ENCODE measurements at places on chromosomes 13 and 19.

- DNase-seq: no peak
Measured at GRCh38 chr19:33634361-33635091, 12.8 kb downstream of the CHST8 start.

GRCh38 chr19:7385062-7385461, 36.3 kb downstream of the ARHGEF18 start:
- DNase-seq: no peak

GRCh38 chr19:38945562-38946228, 15.0 kb downstream of the MRPS12 start:
- DNase-seq: no peak

DNA sequence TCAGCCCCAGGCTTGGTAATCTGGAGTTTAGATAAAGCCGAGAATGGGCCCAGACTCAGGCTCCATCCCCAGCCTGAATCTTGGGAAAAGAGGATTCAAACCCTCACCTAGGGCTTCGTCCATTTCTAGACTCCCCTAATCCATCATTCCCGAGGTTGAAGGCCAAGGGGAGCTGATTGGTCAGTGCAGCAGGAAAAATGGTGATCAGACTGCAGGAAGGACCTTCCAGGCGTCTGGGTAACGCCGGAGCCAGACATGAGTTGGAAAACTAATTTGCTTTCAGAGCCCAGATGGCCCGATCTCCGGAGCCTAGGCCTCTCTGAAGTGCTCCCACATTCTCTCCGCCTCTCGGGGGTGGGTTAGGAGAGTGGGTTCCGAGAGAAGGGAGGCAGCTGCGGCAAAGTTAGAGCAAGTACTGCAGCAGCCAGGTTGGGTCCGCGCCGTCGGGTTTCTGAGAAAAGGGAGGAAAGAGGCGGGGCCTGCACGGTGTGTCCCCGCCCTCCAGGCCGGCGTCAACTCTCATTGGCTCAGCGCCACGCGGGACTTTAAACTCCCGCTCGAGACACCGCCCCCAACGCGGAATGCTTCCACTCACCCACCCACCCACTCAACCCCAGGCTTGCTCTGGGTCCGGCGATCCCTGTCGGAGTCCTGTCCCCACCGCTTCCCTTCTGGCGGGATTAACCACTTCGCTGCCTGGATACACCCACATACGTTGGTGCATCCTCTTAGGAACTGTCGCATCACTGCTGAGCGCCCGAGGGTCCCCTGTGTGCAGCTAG, 788 bp upstream of the RTBDN start:
- DNase-seq: no peak

- DNase-seq: no peak
Measured at GRCh38 chr13:113863524-113864272, at the start of gene GAS6. Gene GAS6, minus strand, starts transcription at chr13:113864076. Its CDS starts 156 bp downstream, at chr13:113863920.

GRCh38 chr19:40716031-40716481, 630 bp downstream of the COQ8B start:
- DNase-seq: no peak

GRCh38 chr13:27792393-27793218, at the start of gene GSX1:
Gene GSX1, plus strand, starts transcription at chr13:27792483. Its CDS starts 208 bp downstream, at chr13:27792691.
- DNase-seq: no peak

DNA sequence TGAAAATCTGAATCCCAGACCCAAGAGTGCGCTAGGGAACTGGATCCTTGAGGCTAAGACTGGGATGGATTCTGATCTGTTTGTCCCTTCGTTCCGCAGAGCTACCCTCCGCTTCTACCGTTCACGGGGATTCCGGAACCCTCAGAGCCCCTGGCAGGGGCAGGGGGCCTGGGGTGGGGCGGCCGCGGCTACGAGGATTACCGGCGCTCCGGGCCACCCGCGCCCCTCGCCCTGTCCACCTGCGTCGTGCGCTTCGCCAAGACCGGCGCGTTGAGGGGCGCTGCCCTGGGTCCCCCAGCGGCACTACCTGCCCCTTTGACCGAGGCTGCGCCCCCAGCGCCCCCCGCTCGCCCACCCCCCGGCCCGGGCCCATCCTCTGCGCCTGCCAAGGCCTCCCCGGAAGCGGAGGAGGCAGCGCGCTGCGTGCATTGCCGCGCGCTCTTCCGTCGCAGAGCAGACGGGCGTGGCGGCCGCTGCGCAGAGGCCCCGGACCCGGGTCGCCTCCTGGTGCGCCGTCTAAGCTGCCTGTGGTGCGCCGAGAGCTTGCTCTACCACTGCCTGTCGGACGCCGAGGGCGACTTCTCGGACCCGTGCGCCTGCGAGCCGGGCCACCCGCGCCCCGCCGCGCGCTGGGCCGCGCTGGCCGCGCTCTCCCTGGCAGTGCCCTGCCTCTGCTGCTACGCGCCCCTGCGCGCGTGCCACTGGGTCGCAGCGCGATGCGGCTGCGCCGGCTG, 7.1 kb downstream of the SPRED3 start:
- no peak for DNase-seq

DNA sequence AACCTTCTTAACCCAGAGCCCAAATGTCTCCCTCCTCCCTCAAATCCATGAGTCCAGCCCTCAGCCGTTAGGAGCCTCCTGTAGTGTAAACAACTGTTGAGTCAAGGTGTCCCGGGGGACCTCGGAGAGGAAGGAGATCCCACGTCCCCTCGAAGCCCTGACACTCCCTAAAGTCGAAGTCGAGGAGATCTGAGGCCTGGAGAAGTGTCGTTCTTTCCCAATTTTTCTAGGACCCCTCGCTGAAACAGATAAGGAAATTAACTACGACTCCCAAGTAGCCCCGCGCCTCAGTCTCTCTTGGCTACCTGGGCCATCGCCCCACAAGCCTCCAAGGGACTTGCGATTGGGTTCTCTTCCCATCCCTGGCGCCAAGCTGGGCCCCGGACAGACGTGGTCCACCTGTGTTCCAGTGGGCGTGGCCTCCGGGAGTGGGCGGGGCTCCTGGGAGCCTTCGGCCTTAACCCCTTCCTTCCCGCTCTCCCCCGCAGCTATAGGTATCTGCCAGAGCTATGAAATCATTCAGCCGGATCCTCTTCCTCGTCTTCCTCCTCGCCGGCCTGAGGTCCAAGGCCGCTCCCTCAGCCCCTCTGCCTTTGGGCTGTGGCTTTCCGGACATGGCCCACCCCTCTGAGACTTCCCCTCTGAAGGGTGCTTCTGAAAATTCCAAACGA, 869 bp downstream of the GFY start:
- DNase-seq: no peak

DNA sequence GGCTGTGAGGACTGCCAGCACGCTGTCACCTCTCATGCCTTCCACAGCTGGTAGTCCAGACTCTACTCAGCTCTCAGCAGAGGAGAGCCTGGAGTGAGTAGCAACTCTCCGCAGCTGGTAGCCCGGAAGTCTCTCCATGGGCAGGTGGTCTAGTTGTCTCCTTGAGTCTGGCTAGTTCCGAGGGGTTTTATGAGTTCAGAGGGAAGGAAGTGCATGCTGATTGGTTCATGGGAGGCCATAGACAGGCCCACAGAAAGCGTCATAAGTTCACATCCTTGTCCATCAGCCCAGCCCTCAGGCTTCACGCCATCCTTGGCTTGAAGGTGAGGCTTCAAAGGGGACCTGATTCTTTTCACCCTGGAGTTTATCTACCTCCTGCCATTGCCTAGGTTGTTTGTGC, 2662.4 kb upstream of the PCDH20 start:
- no peak for DNase-seq

GRCh38 chr13:106599875-106600797, 32.2 kb upstream of the ARGLU1 start:
- no peak for DNase-seq

GRCh38 chr19:16871871-16872270, 16.9 kb upstream of the F2RL3 start:
- DNase-seq: no peak

GRCh38 chr19:38792250-38793111, 3.5 kb downstream of the LGALS7B start:
- no peak for DNase-seq

- DNase-seq: no peak
Measured at GRCh38 chr19:29771708-29772414, 39.9 kb upstream of the CCNE1 start.

- DNase-seq: no peak
Measured at GRCh38 chr19:31171936-31172335, 177.3 kb downstream of the TSHZ3 start.

DNA sequence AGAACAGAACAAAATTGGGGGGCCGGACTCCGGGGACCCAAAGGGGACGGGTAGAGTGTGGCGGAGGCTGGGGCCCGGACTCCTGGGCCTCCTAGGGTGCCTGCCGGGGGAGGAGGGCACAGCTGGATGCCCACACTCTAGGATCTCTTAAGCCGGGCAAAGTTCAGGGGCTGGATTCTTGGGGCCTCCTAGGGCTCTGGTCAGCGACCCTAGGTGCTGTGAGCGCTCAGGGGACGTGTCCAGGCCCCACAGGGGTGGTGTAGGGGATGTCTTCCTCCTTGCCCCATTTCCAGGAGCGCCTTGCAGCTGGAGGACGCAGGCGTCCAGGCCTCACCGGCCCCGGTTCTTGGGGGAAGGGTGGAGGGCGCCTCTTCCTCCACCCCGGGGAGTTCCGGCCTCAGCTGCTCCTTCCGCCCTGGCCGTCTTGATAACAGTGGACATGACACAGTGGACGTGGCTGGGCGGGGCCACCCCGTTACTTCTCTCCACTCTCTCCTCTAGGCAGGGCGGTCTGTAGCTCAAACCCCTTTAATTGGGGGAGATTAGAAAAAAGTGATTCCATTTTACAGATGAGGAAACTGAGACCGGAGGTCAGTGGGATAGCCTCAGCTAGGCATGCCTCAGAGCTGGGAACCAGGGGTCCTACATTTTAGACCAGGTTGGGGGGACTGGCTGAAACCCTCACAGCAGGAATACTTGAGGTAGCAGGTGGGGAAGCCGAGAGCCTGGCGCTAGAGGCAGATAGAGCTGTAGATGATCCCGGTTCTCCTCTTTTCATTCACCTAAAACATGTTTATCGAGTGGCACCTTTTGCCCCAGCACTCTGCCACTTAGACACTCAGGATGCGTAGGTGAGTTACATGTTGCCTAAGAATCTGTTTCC, 705 bp downstream of the STXBP2 start:
- DNase-seq: no peak

DNA sequence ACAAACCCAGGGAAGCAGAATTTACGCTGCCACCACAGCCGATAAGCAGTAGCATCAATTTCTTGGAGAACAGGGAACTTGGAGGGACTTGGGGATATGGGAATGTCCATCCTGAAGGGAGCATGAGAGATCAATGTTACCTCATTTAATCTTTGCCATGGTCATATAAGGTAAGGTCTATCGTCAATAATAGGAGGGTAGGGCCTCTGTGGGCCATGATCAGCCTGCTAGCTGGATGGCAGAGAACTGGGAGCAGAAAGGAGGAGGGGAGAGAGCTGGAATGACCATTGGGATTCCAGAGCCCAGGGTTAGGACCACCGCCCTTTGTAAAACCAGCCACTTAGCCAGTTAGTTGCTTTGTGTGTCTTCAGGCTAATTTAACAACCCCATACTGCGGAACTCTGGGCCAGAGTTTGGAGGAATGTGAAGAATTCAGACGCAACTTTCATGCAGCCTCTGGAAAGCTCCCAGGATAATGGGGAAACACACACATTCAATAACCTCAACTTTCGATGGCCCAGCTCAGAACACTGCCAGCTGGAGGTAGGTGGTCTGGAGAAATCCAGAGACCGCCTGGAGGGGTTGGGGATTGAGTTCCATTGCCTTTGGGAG, 40.3 kb downstream of the ZNF557 start:
- DNase-seq: no peak

DNA sequence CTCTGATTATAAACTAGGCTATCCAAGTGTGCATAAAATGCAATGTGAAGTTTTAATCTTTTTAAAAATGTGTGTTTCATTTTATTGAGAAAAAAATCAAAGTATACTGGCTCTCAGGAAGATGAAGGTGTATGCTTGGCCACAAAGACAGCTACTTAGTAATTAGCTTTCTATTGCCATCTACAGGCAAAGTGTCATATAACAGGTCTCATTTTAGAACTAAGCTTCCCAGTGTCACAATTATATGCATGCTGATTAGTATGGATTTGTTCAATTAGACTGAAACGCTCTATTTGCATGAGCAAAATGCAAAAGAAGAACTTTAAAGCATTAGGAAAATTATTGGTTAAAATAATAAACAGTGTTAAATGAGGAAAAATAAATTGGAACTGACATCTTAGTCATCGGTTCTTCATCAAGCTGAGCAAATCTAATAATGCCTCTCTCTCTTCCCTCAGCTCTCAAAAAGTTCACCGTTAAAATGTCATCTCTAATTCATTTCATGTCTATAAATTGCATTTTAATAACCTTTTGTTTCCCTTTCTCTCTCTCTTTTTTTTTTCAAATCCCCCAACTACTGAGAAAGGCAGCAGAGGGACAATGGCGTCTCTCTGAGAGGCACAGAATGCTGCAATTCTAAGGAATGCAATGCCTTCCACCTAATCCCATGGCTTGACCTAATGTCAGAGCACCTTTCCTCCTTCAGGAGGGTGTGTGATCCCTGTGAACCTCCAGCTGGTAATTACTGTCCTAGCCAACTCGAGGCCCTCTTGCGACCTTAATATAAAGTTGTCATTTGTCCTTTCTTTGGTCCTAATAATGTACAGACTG, 313.1 kb upstream of the MAB21L1 start:
- DNase-seq: no peak

DNA sequence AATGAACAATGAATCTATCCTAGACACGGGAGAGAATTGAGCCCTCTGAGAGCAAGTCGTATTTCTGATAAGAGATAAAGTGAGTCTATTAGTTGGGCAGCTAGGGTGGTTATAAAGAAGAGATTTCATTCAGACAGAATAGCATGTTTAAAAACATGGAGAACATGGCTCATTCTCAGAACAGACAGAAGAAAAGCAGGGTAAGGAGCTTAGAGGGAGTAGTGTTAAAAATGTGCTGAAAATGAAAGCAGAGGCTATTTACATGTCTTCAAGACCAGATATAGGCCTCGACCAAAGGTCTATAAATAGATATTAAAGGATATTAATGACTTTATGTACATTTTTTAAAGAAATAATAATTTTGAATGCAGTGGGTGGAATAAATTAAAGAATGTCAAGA, 149.5 kb downstream of the SLITRK1 start:
- DNase-seq: no peak

- no peak for DNase-seq
Measured at GRCh38 chr13:59229401-59229800, 934.3 kb downstream of the DIAPH3 start.

GRCh38 chr19:30695171-30695875, 323.1 kb downstream of the ZNF536 start:
- no peak for DNase-seq

DNA sequence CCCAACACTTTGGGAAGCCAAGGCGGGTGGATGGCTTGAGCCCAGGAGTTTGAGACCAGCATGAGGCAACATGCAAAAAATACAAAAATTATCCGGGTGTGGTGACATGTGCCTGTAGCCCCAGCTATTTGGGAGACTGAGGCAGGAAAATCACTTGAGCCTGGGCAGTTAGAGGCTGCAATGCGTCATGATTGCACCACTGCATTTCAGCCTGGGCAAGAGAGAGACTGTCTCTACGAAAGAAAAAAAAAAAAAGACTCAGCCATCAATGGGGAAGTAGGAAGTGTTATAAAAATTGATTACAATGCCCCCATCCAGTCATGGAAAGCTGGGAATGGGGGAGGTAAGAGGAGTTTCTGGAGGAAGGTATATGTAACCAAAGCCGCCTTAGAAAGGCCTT, 5.4 kb downstream of the TYK2 start:
- no peak for DNase-seq

Measured in C1 segment of cervical spinal cord (tissue), 14 donors.